ENCODE measurements at places on chromosomes 5 and 9.

- DNase-seq: no peak
These were observed 89.2 kb downstream of the MVB12B start for GRCh38 chr9:126415741-126416370.

DNA sequence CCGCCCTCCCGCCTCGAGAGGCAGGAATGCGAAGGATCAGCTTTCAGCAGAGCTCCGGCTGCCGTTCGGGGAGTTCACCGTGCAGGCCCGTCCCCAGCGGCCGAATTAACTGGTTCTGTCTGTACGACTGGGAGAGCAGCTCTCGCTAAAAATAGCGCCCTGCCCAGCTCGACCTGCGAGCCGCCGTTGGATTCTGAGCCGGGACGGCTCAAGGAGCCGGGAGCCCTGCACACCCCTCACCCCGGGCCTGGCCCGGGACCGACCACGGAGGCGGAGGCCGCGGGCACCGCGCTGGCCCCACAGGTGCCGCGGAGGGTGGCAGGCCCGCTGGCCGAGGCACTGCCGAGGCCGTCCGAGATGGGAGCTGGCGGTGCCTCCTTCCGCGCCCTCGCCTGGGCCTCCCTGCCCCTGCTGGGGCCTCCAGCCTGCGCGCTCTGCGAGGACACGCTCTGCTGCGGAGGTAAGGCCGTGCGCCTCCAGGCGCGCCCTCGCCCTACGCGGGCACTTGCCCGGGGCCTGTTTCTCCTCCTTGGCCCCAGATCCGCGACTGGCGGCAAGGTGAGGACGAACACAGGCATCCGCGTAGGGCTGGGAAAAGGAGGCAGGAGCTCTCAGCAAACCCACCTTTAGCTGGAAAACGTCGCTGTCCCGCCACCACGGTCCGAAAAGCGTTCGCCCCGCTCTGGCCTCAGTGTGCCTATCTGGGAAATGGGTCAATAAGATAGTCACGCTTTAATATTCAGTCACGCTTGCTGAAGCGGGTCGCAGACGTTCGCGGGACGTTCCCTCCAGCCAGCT lies 53.1 kb upstream of the DAB2IP start:
- DNase-seq: no peak

GRCh38 chr9:6759185-6759977 lies 1.6 kb downstream of the KDM4C start:
- no peak for DNase-seq

GRCh38 chr5:113162208-113162607 lies 185.6 kb downstream of the DCP2 start:
- DNase-seq: no peak

DNA sequence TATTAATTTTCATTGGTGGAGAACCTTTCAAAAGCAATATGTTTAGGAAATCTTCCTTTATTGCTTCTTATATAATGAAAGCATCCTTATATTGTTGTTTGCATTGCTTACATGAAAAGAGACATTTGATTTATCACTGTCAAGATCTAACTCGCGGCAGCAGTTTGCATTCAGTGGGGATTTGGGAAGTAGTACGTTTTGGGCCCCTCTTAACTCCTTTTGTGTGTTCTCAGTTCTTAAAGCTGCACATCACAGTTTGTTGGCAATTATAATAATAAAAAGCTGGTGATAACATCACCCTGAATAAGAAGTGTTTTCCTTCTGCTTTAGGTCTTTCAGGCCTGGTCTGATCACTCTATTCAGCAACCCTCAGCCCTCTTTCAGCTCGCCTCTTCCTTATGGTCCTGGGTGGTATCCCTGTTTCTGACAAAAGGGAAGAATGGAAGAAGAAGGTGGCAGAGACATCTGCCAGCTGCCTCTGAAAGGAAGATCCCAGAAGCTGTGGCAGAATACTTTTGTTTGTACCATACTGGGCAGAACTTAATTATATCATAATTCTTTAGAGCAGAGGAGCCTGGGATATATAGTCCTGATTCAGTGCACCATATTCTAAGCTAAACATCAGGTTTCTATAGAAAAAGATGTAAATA lies 53.7 kb downstream of the PARP8 start:
- DNase-seq: no peak

DNA sequence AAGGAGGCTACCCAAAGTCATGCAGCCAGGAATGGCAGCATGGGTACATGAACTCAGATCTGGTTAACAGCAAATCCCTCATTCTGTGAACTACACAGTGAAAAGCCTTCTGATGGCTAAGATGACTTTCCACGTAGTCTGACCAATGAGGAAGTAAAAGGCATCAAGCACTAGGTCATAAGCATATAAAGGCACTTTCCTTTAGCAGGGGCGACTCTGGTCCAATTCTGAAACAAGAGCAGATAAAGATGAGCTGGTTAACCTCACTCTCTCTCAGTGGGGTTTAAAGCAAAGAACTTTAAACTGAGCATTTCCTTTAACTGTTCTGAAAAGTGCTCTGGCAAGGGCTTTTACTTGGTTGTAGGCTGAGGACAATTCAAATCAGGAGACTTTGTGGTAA lies 21.1 kb downstream of the PSMB7 start:
- DNase-seq: no peak

DNA sequence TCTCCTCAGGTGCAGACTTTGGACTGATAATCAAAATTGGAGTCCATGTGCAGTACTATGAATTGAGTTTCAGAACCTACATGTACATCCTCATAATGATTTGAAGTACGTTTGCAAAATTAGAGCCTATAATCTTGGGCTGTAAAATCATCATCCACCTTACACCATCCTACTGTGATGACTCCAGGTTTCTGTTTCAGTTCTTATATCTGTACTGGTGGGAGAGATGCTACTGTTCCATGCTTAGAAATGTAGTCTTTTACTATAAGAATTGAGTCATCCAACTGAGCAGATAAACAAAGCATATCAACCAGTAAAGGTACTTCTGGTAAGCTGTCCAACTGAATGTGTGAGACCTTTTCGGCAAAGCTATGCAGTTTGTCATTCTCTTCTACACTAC lies 586.3 kb upstream of the FAM174A start:
- no peak for DNase-seq

DNA sequence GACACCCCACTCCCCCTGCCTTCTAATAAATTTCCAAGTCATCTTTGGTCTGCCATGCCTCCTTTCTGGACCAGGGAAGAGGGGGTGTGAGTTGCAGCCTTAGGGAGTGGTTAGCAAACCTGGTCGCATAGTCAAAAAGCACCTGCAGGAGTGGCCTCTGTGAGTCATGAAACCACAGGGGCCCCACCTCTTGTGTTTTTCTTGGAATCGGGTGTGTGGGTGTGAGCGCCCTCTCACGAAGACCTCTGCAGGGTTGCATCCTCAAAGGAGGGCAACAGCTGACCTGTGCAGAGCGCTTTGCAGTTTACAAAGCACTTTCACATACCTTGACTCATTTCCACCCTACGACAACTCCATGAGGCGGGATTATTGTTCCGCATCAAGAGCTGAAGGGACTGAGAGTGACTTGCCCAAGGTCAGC lies 36.8 kb upstream of the TEX48 start:
- peak; percentile 78 for DNase-seq

DNA sequence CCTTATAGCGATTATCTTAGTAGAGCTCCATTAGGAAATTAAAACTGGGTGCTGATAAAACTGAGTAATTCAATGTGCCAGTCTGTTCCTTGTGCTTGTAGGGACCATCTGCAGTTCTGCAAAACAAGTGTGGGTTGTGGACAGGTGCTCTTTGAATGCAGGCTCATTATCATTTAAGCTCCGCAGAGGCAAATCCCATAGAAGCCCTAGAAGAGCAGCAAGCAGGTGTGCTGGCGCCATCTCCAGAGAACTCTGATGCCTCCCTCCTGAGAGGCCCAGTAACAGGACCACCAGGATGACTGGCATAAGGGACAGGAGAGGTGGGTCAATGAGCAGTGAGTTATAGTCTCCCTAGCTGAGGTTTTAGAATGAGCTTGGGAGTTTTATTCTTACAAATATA lies 1342.4 kb upstream of the DMAC1 start:
- DNase-seq: no peak

- DNase-seq: no peak
These were observed 68.8 kb upstream of the PPP2R2B start for GRCh38 chr5:146947181-146947941.

DNA sequence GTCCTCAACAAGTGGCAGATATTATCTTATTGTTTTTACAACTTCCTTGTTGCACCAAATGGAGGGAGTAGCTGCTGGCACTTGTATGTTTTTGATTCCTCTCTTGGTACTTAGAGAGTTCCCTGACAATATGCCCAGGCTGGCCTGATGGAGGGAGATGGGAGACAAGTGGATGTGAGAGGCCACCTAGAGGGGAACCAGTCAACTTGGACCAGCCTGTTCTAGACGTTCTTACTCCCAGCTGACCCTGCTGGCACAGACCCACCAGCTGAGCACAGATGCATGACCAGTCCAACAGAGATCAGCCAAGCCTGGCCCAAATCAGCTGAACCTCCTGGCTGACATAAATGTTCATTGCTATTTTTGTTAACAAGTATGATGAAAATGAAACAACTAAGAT lies 60.9 kb upstream of the GDNF start:
- no peak for DNase-seq

GRCh38 chr5:3962113-3962512 lies 366.5 kb downstream of the IRX1 start:
- no peak for DNase-seq

- DNase-seq: no peak
These were observed 1.0 kb downstream of the PRDM6 start for GRCh38 chr5:123089914-123090660.

DNA sequence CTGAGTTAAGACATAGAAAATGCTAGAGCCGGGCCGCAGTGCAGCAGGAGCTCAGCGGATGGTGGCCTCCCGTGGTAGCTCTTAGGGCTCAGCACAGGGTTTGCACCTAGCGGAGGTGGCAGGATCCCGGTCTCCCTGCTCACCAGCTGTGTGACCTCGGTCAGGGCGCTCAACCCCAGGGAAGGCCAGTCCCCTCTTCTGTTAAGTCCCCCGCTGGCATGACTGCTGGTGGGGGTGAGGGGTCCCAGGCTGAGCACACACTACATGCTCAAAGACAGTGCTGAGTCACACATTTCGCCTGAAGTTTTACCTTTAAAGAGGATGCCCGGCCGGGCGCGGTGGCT lies 39.0 kb downstream of the HRH2 start:
- DNase-seq: no peak

- no peak for DNase-seq
These were observed 159.7 kb upstream of the SEMA6A start for GRCh38 chr5:116733991-116734975.
